ENCODE measurements at places on chromosomes 2 and 18. TPM values are rescaled to one million over a fixed set of nuclear protein-coding genes. Genes with fewer than 3 reads are reported as not detected.

The CDH7 gene
- not detected for total RNA-seq

The KCNE4 gene
- 0.69 TPM for total RNA-seq

The FOXD4L1 gene
- total RNA-seq: 0.24 TPM

The IGFBP5 gene
- total RNA-seq: 0.27 TPM

The LYPD6 gene
- 0.07 TPM for total RNA-seq

The C2orf78 gene
- not detected for total RNA-seq

The CAPG gene
- total RNA-seq: 86.9 TPM

The CCDC68 gene
- 2.7 TPM for total RNA-seq

The CD8B gene
- not detected for total RNA-seq

The SERPINB3 gene
- 0.10 TPM for total RNA-seq

The ATP5MC3 gene
- 496 TPM for total RNA-seq

The TMEM247 gene
- total RNA-seq: not detected

The COL4A4 gene
- 2.4 TPM for total RNA-seq

The CCDC74B gene
- 6.1 TPM for total RNA-seq

The CNDP2 gene
- total RNA-seq: 77.2 TPM

The SERPINB13 gene
- not detected for total RNA-seq

The ANKRD23 gene
- total RNA-seq: 2.3 TPM

The GPR17 gene
- total RNA-seq: not detected

The PRSS56 gene
- total RNA-seq: 0.11 TPM

The ASNSD1 gene
- total RNA-seq: 30.8 TPM

The CCDC142 gene
- total RNA-seq: 14.1 TPM

The NOSTRIN gene
- total RNA-seq: 2.2 TPM

The L3MBTL4 gene
- total RNA-seq: not detected

The EML6 gene
- 1.2 TPM for total RNA-seq

The FAP gene
- total RNA-seq: not detected

The CENPA gene
- 39.4 TPM for total RNA-seq

The TUBA3E gene
- 0.62 TPM for total RNA-seq

The CDKL4 gene
- total RNA-seq: not detected

The CIB4 gene
- 0.50 TPM for total RNA-seq

The KATNAL2 gene
- 1.5 TPM for total RNA-seq

The ERBB4 gene
- not detected for total RNA-seq

The ZNF396 gene
- 0.71 TPM for total RNA-seq

The ZSWIM2 gene
- total RNA-seq: not detected

Data from A549 treated with GW870086 at 1 μM for 4 hours (cell line).